ENCODE measurements at places on chromosomes 4 and X.

- DNase-seq, result no peak
Observed at GRCh38 chr4:147492306-147492705, 11.4 kb downstream of the EDNRA start.

GRCh38 chr4:82230306-82230705 is 143.5 kb downstream of the HNRNPD start:
- DNase-seq, result no peak

DNA sequence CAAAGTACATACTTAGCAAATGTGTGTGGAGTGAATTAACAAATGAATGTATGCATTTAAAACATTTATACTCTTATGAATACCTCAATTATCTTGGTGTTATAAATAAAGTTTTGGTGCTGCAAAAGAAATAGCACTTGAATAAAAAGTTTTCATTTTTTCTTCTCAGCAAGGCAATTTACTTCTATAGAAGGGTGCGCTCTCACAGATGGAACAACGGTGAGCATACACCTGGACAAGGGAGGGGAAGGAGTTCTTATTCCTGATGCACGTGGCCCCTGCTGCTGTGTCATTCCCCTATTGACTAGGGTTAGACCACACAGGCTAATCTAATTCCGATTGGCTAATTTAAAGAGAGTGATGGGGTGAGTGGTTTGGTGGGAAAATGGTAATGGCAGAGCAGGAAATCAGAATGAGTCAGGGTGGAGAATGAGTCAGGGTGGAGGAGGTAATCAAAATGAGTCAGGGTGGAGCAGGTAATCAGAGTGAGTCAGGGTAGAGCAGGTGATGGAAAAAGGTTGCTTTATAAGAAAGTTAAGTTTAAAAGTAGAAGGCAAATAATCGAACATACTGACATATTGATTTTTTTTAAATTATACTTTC is 28.2 kb upstream of the PGK1 start:
- no peak for DNase-seq

DNA sequence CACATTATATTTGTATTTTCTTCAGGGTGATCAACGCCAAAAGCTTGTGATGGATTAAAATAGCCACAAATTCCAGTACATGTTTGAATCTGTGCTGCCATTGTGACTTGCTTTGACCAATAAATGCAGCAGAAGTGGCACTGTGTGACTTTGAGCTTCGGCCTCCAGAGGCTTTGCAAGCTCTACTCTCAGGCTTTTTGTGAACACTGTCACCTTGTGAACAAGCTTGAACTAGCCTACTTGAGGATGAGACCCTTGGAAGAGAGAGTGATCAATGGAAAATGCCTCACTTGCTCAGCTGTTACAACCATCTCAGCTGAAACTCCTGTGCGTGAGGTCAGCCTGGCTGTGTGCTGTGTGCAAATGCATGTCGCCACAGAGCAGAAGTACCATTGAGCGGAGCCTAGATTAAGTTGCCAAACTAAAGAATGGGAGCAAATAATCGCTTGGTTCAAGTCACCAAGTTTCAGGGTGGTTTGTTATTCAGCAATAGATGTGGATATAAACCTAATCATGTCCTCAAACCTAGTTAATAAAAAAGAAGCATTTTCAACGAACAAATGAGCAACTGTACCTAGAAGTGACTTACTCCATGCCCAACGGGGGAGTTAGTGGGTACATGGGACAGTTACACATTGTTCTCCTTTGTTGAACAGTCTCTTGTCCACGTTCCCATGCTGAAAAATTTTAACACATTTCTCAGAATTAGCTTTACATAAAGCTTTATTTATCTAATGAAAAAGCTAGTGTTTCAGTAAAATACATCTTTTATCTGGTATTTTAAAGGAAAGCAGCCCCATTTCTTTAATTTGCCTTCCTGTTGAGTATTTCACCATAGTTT is 23.5 kb downstream of the NOA1 start:
- DNase-seq, result no peak

DNA sequence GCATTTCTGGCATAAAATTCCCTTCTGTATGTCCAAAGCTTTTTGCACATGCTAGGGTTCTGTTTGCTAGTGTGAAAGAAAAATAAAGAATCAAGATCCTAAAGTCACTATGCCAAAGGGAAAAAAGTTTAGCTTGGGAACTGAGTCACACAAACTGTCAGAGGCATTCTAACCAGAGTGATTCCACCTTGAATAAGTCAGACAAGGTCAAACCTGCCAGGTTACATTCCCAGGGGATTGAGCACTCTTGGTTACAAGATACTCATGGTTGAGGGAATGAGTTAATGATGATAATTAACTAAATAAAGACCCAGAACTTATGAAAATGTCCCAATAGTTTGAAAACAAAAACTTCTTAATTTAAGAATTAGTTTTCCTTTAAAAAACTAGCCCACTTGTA is 13.7 kb upstream of the UGT2B17 start:
- DNase-seq, result no peak

All from stimulated activated CD8-positive, alpha-beta memory T cell treated with anti-CD3 and anti-CD28 coated beads, Interleukin-7, amount 100 ng/mL, for 1 hour (primary cell).